ENCODE measurements at places on chromosomes 4 and X.

GRCh38 chrX:136497556-136498052 lies at the start of gene HTATSF1:
Gene HTATSF1 (plus strand): TSS chrX:136497592. CDS start chrX:136497685, 93 bp downstream.
- no peak for DNase-seq

- DNase-seq, result no peak
Observed at GRCh38 chr4:93029769-93030168, 726.0 kb downstream of the GRID2 start.

- no peak for DNase-seq
Observed at GRCh38 chr4:105293360-105293759, 146.7 kb downstream of the TET2 start.

DNA sequence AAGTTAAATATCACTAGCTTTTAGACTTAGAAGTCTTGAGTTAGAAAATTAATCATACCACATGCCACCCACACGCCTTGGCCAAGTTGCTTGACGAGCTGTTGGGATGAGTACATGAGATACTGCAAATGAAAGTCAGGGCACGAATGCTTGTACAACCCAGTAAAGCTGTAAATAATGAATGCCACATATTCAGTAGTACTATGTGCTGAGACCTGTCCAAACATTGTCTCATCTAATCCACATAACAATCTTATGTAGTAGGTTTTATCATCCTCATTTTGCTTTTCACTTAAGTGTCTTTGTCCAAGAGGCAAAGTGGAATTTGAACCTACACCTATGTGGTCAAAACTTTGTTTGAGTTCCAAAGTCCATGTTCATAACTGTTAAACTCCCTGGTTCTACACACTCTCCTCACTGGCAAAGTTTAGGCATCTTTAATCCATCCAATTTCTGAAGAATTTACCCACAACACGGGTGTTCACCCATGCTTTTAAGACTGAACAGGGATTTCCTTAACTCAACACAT lies 74.1 kb downstream of the LDB2 start:
- no peak for DNase-seq

DNA sequence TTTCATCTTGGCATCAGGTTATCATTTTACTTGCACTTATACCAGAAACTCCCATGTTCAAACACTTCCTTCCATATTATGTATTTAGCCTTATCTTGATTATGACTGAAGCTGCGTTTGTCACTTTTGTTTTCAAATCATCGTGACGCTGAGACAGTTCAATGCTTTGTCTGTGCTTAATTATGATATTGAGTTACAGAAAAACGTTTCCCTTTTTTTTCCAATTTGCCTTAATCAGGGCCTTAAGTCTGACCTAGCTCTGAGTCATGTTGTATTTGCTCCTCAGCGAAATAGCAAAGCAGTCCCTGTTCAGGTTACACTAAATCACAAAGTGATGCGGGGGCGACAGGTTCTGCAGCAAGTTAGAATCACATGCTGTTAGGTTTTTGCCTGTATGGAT lies 254.7 kb downstream of the AFF2 start:
- DNase-seq, result no peak

- DNase-seq, result no peak
Observed at GRCh38 chr4:97720869-97721432, 422.3 kb downstream of the STPG2 start.

- no peak for DNase-seq
Observed at GRCh38 chrX:10032147-10032546, 65.0 kb downstream of the CLDN34 start.

DNA sequence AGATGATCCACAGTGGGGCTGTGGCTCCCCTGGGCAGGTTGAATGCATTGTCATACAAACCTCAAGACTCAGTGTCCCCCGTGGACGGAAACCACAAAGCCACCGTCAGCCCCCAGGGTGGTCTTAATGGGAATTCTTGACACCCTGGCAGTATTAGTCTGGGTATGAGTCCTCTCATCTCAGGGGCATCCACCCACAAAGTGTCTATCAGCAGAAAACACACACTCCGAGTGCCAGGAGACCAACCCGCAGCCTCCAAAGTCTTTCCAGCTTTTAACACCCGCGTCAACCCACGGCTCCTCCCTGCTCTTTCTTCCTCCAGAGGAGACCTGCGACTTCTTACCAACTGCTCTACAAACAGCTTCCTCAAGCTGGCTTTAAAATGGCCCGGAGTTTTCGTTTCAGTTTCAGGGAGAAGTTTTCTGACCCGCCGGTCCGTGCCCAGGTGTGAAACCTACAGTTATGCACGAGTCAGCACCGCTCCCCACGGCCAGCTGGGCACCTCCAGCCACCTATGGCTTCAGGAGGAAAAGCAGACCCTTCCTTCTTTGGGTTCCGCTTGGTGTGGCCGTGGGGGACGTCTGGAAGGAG lies 14.4 kb upstream of the ASMTL start:
- no peak for DNase-seq

GRCh38 chrX:142068365-142068764 lies 136.7 kb downstream of the MAGEC2 start:
- no peak for DNase-seq

DNA sequence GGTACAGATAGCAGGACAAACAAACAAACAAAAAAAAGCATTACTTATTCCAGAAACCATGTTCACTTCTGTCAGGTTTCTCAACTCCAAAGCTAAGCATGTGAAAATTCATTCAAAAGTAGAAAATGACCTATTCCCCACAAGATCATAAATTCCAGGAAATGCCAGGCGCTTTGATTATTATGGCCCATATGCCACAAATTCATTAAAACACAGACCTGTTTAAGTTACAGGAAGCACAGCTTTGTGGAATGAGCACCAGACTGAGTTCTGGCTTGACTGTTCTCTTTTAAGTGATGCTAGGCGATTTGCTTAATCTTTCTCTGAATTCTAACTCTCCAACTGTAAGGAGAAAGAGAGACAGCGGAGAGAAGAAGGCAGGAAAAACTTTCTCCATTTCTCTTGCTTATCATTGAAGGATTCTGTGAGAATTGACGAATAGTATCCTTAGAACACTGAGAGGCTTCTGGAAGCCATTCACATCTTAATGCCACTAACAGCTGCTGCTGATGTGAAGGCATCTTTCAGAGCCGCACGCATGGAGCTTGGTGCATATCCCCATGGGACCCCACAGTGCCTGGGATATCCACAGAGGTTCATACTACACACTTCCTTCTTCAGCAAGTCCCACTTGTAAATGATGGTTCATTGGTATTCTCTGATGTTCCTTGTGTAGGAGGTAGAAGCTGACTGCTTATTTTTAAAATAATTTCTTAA lies 138.0 kb downstream of the ZNF674 start:
- no peak for DNase-seq

Measured in activated CD8-positive, alpha-beta memory T cell treated with anti-CD3 and anti-CD28 coated beads for 1 hour (primary cell).